GM12878 (cell line): ENCODE measurements at places on chromosomes 3 and 15.

- no peak for DNase-seq
These were observed 183.3 kb upstream of the ZBTB20 start for GRCh38 chr3:115330430-115330829.

DNA sequence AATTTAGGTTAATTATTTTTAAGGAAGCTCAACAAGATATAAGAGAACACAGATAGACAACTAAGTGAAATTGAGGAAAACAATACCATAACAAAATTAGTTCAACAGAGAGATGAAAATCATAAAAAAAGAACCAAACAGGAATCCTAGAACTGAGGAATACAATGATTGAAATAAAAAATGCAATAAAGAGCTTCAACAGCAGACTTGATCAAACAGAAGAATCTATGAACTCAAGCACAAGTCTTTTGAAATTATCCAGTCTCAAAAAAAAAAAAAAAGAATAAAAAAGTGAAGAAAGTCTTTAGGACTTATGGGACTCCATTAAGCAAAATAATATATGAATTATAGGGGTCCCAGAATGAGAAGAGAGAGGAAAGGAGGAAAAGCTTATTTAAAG, 42.0 kb upstream of the GNB4 start:
- DNase-seq = no peak

DNA sequence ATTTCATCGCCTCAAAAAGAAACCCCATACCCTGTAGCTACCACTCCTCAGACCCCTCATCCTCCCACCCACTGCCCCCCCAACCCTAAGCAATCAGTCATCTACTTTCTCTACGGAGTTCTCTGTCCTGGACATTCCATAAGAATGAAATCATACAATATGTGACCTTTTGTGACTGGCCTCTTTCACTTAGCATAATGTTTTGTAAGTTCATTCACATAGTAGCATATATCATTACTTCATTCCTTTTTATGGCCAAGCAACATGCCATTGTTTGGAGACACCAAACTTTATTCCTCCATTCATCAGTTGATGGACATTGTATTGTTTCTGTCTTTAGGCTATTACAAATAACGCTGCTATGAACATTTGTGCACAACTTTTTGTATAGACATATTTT, 64.2 kb downstream of the TNIK start:
- no peak for DNase-seq

DNA sequence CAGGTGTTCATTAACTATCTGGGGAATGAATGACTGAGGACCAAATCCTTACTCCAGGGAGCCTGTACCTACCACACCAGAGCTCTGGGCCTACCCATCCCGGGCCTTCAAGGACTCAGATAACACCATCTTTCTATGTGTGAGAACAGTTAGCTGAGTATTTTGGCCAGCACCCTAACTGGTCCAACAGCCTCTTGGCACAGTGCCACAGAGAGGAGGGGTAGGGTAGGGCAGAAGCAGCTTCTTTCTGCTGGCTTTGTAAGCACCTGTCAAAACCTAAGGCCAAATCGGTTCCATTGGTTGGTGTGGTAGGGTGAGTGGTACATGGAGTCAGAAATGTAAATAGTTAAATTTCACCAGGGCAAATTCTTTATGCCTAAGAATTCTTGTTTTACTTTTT, 26.7 kb downstream of the ISL2 start:
- no peak for DNase-seq

DNA sequence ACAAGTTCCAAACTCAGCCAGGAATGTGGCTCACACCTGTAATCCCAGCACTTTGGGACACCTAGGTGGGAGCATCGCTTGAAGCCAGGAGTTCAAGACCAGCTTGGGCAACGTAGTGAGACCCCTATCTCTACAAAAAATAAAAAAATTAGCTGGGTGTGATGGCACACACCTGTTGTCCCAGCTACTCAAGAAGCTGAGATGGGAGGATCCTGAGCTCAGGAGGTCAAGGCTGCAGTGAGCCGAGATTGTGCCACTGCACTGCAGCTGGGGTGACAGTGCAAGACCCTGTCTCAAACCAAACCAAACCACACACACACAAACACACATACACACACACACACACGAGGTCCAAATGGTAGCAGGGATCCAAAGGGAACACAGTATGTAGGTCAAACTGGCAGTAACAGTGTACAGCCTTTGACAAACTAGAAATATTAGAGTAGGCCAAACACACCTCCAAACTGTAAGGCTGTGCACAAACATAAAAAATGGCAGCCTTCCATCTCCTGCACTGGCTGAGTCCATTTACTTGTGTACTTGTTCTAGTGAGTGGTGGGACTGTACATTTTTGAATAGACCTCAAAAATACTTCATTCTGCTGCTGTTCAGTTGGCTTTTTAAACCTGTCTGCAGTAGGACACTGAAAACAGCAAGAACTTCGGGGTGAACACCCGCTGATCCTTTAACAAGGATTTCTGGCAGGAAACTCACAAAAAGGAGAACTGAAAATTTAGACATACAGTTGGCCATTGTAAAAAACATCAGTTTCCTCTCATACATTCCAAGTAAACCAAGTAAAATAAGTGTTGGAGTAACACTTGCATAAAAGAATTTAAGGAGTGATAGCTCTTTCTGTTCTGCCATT, 33.6 kb downstream of the INTS14 start:
- no peak for DNase-seq
